Peyer's patch (tissue), 4 donors: ENCODE measurements at places on chromosomes 7 and 10.

DNA sequence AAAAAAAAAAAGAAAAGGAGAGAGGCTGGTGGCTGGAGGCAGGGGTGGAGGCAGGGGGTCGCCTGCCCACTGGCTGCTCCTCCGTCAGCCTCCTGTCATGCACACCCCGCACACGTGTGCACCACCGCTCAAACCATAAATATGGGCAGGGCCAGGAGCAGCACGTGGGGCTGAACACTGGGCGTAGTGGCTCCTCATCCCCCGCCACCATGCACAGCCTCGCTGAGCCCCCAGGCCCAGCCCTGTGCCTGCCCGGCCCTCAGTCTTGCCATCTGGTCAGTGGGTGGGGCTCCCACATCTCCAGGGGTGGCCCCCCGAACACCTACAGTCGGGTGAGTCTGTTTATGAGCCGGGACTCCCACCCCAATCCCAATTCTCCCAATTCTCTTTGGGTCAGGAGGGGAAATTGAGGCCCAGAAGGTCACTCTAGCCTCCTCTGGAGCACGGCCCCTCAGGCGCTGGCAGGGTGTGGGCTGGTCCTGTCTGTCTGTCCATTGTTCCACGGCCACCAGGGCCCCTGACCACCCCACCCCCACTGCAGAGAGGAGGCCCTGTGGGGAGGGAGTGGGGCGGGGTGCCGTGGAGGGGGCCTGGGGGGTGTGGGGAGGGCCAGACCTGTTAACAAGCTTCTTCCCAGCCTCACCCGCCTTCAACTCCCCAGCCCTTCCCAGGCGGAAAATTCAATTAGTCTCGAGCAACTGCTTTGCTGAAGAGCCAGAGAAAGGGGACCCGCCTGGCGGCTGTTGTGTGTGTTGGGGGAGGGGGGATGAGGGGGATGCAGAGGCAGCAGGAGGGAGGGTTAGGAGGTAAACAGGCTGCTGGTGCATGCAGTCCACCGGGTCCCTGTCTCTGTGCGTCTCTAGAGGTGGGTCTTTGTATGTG is 19.5 kb upstream of the GRIFIN start:
- DNase-seq = no peak

DNA sequence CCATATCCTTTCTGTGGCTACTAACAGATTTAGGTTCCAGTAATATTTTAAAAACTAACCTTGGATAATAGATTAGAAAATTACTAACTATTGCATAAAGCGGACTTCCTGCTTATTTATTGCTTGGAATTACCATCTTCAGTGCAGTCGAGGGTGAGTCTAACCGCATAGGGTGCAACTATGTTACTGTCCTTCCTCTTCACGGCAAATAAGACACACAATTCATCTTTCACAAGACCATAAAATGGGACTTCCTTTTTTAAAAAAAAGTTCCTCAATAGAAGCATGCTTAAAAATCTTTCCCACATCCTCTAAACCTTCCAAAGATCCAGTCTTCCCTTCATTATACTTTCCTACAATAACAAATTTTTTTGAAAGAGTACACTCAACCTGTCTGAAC is 2.1 kb downstream of the SLC25A40 start:
- no peak for DNase-seq

- DNase-seq = peak; percentile 72
These were observed 62.8 kb downstream of the TACC2 start for GRCh38 chr10:122051609-122052385.

GRCh38 chr7:116653204-116653603 is 18.8 kb upstream of the MET start:
- no peak for DNase-seq

DNA sequence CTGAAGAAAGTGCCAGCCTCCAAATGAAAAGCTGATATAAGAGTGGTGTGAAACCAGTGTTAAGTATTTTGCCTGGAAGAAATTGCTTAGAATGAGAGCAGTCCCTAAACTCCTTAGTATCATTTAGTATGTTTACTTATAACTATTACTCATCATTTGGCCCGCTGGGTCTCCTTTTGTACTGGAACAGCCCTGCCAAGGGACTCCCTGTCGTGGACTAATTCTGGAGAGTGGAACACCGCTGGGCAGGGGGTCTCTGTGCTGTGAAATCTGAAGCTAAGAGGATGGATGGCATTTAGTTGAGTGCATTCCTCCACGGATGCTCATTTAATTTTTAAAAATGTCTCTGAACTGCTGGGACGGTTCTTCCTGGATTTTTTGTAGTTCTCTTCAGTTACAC is 889.9 kb upstream of the C7orf33 start:
- no peak for DNase-seq

GRCh38 chr7:66627151-66627681 is 1.5 kb upstream of the KCTD7 start:
- no peak for DNase-seq

DNA sequence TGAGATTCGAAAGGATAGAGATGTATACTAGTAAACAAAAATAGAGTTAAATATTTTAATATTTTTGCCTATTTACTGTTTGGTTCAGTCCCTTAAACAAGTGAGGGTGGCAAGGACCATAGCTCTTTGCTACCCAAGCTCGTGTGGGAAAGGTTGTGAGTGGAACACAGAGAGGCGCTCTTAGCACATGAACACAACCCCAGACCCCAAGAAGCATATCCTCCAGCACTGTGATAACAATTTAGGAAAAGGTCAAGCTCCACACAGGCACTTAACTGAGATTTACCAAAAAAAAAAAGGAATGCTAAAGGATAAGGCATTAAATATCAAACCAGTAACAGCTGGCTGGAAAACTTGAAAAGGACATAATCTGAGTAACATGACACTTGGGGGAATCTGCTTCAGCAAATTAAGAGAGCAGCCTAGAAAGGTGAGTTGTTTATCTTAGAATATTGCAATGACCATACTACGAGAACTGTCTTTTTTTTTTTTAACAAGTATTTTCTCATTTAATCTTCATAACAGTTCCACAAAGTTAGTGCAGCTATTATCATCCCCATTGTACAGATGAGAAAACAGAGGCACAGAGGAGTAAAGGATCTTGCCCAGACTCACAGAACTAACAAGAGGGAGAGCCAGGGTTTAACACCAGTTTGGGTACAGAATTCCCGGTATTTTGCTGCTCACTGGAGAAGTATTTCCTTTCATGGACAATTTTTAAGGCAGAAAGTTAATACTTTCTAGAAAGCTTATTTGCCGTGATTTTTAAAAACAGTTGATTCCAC is 303.5 kb upstream of the AOAH start:
- no peak for DNase-seq

DNA sequence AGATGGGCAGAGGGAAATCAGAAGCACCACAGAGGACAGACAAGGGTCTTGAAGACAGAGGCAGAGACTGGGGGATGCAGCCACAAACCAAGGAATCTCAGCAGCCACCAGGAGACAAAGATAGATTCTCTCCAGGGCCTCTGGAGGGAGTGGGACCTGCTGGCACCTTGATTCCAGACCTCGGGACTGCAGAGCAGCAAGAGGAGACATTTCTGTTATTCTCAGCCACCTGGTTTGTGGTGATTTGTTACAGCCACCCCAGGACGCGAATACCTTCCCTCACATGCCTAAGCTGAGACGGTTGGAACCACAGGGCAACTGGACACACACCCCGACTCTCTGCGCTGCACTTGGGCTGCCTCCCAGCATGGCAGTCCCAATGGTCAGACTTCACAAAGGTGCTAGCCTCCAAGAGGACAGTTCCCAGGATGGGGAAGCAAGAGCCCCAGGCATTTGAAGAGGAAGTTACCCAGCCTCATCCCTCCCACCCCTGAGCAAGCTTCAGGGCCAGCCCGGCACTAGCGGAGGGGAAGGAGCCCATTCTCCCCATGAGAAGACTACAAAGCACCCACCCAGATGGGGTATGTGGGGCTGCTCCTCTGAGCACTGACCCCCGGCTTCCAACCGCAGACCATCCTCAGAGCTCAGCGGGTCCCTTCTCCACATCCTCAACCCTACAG is 104.6 kb upstream of the INSIG1 start:
- DNase-seq = no peak

GRCh38 chr7:140478246-140479061 is 851 bp downstream of the MKRN1 start:
- DNase-seq = peak; percentile 59

DNA sequence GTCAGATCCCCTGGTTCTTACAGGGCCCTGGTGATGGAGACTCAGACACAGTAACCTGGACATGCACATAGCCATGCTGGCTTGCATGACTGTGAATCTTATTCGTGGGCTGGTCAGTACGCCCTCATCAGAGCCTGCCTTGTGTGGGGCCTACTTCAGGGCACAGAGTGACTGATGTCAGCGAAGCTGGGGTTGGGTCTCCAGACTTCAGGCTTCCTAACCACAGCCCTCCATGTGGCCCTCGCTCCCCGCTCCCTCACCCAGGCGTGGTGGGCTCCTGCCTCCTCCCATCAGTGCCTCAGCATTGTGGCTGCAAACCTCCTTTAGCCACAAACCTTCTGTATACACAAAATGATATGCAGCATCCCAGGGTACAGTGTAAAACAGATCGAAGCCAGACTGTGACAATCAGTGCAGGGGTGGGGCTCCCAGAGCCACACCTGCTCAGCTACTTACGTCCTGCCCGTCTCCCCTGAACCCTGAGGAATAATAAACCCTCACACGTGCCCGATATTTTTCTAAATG is 7.1 kb upstream of the C10orf105 start:
- DNase-seq = no peak

DNA sequence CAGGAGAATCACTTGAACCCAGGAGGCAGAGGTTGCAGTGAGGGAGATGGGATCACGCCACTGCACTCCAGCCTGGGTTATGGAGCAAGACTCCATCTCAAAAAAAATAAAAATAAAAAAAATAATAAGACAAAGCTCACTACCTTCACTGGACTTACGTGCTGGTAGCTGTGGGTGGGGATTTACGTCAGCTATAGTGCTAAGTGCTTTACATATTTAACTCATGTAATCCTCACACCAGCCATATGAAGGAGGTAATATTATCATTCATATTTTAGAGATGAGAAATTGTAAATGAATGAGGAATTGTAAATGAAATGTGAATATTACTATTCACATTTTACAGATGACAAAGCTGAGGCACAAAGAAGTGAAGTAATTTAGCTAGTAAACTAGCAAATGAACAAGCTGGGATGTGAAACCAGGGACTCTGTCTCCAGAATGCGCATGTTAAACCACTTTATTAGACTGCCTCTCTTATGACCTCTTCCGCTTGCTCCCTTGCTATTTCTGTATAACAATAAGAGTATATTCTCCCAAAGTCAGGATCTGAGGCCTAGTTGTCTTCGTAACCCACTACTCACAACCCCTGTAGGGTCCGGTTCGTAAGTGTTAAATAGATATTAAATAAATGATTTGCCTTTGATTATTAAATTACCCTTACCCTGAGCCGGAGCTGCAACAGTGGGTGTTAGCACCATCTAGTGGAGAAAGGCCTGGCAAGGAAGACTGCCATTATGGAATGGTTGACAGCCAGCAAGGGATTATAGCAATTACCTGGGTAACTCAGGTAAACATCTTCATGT is 70.2 kb downstream of the HTR7 start:
- peak; percentile 54 for DNase-seq

- no peak for DNase-seq
These were observed 119.5 kb downstream of the TCF7L2 start for GRCh38 chr10:113069595-113069994.

- DNase-seq = no peak
These were observed 47.4 kb downstream of the HOXA1 start for GRCh38 chr7:27048438-27048837.

- no peak for DNase-seq
These were observed 38.6 kb upstream of the ZMIZ2 start for GRCh38 chr7:44709945-44710596.

DNA sequence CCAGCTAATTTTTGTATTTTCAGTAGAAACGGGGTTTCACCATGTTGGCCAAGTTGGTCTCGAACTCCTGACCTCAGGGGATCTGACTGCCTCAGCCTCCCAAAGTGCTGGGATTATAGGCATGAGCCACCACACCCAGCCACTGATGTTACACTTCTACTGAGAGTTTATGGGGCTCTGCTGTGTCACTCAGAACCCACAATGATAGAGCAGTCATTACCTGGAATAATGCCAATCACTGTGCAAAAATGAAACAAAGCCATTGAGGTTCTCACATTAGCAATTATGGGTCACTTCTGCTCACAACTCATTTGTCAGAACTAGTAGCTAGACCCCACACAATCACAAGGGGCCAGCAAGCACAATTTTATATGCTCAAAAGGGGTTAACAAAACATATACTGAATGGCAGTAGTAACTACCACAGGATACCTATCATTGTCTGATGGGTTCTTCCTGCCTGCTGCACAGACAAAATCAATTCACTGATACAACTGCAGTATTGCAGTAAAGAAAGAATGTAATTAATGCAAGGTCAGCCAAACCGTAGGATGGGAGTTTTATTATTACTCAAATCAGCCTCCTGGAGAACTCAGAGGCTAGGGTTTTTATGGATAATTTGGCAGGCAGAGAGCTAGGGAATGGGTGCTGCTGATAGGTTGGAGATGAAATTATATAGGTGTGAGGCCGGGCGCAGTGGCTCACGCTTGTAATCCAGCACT is 72.1 kb upstream of the TRIM24 start:
- DNase-seq = no peak

- peak; percentile 83 for DNase-seq
These were observed 38.5 kb downstream of the ZNF777 start for GRCh38 chr7:149422162-149422913.

DNA sequence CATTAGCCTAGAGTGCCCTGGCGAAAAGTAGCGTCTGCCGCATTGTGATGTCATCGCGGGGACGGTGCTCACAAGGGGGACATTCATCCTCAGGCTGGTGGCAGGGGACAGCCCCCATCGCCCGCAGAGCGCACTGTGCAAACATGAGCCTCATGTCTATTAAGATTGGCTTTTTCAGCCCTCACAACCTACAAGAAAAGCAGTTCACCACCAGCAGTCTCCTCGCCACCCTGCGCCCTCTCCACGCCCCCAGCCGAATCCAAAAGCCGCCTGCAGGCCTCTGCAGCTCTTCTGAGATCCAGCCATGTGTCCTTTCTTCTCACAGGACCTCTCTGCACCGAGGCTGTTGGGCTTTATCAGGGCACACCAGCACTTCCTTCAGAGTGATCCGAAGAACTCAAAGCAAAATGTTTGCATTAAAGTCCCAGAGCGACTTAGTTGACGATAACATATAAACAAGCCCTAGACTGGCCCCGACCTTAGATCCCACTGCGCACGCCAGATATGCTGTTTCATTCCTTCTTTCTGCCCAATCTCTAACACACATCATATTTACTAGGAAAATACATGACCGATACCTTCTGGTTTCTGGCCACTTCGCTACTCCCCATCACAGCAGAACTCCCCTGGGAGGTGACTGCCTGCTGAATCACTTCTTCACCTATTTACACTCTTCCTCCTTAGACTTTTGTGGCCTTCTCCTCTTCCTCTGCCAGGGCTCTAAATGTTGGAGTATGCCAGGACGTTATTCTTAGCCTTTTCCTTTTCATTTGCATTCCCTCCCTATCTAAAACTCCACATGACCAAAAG is 206.0 kb upstream of the SH2B2 start:
- DNase-seq = peak; percentile 29

DNA sequence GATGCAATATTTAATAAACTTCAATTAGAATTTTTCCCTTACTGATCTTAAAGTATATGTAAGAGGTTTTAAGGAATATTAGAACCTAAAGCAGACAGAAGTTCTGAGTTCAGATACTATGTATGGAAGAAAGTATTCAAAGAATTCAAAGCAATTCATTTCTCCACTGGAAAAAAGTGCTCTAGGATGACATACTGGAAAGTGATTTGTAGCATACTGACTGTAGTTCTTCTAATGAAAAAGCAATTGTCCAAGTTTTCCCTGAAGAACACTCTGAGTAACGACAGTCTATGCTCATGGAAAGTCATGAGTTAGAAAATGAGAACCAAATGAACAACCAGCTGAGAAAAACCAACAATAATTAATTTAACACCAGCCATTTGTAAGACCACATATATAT is 180.8 kb upstream of the SLC26A5 start:
- DNase-seq = no peak
